ENCODE measurements at places on chromosomes 12 and 14.
A peak's percentile ranks its signal among the peaks of the same experiment; 100 is the strongest.

DNA sequence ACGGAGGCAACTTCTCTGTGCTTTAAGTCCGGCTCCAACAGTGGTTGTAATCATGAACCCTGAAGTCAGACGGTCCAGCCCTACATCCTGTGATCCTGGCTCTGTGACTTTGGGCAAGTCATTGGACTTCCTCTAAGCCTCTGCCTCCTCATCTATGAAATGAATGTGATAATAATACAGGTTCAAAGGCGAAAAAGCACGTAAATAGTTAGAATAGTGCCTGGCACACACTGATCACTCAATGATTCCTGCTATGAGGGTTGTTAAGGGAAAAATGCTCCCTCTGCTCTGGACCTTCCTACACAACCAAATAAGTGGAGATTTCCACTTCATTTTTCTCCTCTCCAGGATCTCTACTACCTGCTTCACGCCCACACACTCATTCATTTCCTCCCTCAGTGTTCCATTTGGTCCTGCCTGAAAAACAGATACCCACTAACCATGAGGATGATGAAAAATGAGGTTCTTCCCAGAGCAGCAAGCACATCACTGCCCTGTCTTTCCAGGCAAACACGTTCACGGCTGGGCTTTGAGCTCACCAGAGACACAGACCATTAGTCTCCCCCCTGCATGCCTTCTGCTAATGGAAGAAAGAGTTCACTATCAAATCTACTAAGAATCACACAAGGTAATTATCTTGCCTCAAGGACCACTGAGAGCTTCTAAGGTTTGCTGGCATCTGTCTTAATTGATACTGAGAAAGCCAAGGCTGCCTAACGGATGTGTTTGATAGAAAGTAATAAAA is 13.2 kb downstream of the NUAK1 start:
- DNase-seq = no peak

GRCh38 chr14:36975834-36976233 is 196.6 kb downstream of the SLC25A21 start:
- no peak for DNase-seq

DNA sequence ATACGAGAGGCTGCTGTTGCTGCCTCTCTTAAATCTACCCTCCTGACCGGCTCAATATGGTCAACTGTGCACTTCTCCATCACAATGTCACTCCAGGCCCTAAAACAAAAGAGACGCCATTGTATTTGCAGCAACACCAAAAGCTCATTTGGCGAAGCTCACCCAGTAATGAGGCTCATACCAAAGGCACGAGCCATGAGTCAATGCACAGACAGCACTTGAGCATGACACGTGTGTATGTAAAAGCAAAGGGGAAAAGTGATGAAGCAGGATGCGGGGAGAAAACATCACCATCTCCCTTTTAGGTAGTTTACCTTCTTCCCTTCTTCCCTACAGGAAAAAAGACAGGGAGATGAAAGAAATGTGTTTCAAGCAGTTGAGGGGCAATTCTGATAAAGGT is 150.3 kb downstream of the FOXN3 start:
- no peak for DNase-seq

- DNase-seq = no peak
Observed at GRCh38 chr14:76564471-76565422, 188.8 kb downstream of the ESRRB start.

DNA sequence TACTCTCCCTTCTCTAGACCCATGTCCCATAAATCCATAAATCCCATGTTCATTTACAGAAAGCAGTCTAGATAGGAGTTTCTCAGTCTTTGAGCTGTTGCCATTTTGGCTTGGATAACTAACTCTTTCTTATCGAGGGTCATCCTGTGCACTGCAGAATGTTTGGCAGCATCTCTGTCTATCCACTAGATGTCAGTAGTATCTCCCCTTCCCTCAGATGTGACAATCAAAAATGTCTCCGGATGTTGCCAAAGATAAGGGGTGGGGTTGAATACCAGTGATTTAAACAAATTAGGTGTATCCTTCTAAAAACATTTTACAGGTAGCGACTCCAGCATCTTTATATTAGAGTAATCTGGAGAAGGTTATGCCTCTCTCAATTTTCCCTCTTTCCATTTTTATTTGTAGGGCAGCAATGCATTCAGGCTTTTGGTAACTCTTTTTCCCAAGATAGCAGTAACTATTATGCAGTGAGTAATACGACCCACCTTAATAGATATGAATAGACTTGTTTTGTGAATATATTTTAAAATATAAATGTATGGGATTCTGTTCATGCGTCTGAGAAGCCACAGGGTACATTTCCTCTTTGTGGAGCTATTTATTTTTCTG is 100.7 kb downstream of the LRRK2 start:
- peak; percentile 28 for DNase-seq

DNA sequence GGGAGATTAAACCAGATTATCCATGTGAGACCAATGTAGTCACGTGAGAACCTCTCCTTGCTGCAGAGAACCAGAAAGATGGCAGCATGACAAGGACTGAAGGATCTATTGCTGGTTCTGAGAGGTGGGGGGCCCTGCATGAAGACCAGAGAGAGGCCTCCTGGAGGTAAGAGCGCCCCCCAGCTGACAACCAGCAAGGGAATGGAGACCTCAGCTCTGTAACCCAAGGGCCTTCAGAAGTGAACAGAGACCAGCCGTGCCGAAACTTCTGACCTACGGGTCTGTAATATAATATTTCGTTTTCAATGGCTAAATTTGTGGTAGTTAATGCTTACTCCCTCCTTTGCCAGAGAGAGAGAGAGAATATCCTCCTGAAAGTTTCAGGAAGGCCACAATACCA is 524.1 kb upstream of the TBX3 start:
- no peak for DNase-seq

- DNase-seq = no peak
Observed at GRCh38 chr14:35346738-35347322, 54.6 kb downstream of the PSMA6 start.

DNA sequence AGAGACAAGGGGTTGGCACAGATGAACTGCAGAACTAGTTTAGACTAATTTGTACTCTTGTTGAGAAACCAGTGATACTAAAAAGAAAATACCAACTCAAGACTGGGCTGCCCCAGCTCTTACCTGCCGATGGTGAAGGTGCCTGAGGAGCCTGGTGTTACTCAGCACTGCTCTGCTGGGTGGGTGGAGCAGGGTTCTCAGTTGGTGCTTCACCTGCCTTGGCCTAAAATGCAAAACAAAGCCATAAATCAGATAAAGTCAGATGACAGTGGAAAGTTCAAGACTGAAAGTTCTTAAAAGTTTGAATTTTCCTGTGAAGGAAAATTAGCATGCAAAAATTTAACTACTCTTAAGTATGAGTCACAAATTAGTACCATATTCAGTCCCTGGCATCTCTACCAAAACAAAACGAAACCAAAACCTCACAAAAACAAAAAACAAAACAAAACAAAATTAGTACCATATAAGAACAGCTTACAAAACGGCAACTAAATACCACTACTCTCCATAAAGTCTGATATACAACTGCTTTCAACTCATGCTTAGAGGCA is 21.9 kb downstream of the YBX3 start:
- no peak for DNase-seq

- DNase-seq = no peak
Observed at GRCh38 chr14:73289308-73289707, 52.0 kb downstream of the PAPLN start.

- no peak for DNase-seq
Observed at GRCh38 chr14:80538633-80539375, 327.5 kb upstream of the DIO2 start.

DNA sequence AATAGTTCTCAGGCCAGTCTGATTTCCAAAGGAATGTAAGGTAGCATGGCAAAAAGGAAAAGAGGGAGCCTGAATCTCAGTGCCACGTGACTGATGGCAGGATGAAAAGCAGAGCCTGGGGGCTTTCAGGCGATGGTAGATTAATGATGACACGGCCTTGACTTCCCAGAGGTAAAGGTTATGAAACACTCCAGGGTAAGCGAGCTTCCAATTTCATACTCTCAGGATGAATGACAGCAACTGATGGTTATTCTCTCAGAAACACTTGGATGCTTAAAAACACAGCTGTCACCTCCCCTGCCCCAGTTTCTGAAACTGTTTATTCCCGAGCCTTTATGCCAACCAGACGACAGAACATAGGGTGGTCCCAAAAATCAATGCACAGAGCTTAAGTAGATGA is 28.8 kb downstream of the GDF11 start:
- DNase-seq = no peak

DNA sequence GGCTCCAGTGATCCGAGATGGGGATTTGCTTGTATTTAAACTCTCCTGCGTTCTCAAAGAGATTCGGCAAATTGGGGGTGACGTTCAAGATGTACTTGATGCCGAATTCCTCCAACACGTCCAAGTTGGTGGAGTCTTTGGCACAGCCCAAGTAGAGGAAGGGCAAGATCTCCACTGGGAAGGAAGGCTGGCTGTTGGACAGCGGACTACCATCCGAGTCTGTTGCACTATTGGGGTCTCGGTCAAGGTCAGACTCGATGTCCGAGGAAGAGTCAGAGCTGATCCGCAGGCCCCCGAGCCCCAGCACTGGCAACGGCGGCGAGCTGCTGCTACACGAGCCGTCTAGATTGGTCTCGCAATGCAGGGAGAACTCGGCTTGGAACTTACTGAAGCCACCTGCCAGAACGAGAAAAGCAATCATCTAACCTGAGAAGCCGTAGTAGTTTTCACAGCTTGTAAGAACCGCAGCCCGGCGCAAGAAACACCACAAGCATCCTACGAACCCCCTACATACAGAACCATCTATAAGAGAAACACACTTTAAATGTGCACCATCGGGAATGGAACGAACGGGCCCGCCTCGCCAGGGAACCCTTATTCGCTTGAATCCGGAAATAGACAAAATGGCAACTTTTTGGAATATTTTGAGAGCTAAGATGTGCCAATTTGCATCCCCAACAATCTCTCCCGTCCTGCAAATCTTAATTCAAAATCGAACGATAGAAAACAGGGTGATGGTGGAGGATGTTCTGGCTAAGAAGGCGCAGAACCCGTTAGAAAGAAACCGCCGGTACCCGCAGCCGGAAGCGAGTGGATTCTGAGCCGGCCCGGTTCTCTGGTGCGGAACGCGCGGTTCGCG is 1.4 kb downstream of the DUSP6 start:
- no peak for DNase-seq

DNA sequence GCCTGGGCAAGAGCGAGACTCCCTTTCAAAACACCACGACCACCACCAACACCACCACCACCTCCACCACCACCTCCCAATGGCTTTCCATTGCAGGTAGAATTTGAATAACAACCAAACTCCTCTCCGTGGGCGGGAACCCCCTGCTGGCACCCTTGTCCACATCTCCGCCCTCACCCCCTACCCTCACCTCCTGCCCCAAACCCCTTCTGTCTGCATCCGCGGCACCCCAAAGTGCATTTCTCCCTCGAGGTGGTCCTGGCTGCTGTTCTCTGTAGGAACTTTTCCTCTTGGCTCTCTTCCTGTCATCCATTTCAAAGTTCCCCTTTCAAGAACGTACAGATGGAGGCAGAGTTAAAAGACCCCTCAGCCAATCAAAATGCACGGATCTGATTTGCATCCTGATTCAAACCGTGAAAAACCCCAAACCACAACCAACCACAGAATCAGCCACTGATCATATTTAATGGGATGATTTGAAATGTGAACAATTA is 3.8 kb downstream of the SDSL start:
- DNase-seq = no peak

- peak; percentile 4 for DNase-seq
Observed at GRCh38 chr14:67764496-67764895, 51.9 kb downstream of the ZFYVE26 start.

DNA sequence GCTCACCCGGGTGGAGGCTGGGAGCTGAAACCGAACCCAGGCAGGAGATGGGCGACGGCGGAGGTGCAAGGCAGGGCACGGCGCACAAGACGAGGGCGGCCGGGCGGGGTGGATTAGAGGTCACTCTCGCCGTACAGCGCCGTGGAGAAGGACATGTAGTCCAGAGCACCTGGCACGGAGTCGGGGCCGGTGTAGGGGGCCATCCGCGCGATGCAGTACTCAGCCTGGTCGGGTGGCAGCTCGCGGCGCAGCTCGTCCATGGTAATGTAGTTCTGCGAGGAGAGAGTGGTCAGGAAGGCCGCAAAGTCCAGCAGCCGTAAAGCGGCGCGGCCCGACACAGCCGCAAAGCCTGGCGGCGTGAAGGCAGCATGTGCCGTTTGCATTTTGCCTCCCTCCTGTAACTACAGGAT is 81.9 kb upstream of the ZFP36L1 start:
- DNase-seq = no peak

- DNase-seq = no peak
Observed at GRCh38 chr12:1517007-1517406, 77.4 kb downstream of the FBXL14 start.

- DNase-seq = no peak
Observed at GRCh38 chr12:91413581-91414546, 231.2 kb upstream of the DCN start.

- no peak for DNase-seq
Observed at GRCh38 chr12:54369597-54370131, 5.4 kb upstream of the GPR84 start.

GRCh38 chr14:99595034-99595433 is 9.0 kb downstream of the CCDC85C start:
- no peak for DNase-seq

DNA sequence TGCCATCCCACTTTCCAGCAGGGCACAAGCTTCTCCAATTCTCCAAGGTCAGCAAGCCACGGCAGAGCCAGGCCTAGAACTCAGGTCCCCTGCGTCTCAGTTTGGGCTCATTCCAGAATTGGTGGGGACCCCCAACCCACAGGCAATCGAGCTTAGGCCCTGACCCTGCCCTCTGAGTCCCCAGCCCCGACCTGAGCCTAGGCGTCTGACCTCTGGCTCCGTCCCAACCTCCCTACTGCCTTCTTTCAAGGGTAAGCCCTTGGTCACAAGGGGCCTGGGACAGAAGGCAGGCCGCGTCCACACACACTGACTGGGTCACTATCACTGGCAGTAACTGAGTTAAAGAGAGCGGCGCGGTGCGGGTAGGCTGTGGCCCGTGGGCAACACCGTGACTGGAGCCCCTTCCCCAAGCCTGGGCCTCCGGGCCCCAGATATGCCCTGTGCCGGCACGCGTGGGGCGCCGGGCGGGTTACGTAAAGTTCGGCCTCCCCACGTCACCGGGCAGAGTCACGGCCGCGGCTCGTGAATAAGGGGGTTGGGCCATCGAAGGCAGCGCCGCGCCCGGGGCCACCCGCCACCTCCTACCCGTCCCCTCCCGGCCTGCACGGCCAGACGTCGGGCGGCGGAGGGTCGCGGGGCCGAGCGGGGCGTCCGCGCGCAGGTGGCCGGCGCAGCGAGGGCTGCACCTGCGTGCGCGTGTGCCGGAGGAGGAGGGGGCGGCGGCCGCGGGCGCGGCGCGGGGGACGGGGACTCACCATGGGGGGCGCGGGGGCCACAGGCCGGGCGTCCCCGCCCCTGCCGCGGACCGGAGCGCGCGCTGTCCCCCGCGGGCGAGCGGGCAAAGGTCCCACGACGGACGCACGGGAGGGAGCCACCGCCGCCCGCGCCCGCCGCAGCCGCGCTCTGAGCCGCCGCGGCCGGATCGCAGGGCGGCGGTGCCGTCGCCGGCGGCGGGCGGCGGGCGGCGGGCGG is 516 bp downstream of the ANKRD9 start:
- peak; percentile 64 for DNase-seq
